ENCODE measurements at places on chromosomes 5 and 9.

- no peak for DNase-seq
Observed at GRCh38 chr9:95341293-95341962, 23.9 kb upstream of the FANCC start.

DNA sequence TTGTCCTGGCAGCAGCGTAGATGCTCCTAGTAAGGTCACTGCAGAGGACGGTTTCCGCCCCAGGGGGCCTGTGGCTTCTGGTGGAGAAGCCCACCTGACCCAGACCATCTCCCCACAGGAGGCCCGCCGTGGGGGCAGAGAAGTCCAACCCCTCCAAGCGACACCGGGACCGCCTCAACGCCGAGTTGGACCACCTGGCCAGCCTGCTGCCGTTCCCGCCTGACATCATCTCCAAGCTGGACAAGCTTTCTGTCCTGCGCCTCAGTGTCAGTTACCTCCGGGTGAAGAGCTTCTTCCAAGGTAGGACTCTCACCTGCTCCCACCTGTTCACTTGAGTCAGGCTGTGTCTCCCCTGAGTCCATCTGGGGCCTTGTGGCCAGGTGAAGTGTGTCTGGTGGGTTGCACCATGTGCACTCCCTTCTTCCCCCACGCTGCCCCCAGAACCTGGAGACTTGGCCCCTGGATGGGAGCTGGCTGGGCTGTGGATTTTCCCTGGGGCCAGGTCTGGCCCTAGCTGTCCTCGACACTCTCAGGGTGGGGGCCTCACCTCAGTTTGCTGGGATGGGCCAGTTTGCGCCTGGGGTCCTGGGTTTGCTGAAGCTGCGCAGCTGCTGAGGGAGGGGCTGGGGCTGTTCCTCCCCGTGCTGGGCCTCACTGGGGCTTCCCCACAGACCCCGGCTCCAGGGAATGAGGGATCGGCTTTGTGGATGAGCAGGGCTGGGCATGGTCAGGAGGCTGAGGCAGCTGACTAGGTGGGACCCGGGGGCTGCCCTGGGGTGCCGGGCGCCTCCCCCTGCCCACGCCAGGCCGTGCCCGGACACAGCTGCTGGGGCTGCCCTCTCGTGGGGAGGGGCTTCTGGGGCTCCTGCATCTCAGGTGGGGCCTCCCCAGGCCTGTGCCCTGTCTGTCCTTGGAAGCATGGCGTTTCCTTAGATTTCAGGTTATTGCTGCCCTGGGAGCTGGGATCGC is 32.4 kb downstream of the AHRR start:
- DNase-seq, result no peak

DNA sequence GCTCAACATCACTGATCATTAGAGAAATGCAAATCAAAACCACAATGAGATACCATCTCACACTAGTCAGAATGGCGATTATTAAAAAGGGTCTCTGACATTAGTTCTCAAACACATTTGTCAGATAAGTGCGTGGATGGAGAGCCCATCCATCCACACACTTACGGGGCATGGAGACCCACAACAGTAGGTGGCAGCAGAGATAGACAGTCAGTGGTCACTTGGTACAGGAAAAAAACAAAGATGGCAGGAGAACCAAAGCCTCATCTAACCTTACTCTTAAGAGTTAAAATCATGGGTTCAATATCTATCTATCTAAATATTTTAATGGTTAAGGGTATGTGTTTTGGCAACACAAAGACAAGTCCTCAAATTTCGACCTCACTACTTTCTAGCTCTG is 1378.7 kb upstream of the C9orf72 start:
- no peak for DNase-seq

DNA sequence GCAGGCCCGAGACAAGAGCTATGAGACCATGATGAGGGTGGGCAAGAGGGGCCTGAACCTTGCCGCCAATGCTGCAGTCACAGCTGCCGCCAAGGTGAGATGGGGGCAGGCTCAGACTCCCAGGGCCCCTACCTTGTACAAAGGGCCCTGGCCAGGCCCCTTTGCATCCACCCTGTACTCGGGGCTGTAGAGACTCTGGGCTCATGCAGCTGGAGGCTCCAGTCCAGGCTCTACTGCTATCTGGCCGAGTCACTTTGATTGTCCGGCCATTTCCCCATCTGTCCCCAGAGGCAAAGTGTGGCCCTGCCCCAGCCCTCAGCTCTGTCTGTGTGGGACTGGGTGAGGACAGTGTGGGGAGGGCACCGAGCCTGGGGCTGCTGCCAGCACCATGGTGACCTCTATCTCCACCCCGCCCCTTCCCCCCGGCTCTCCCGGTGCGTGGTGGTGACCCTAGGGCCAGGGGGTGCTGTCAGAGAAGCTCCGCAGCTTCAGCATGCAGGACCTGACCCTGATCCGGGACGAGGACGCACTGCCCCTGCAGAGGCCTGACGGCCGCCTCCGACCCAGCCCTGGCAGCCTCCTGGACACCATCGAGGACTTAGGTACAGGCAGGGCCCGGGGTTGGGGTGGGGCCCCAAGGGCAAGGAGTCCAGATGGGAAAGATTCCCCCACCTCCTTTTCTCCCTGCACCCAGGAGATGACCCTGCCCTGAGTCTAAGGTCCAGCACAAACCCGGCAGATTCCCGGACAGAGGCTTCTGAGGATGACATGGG is 6.1 kb downstream of the REEP2 start:
- DNase-seq, result peak; percentile 54

- DNase-seq, result no peak
Observed at GRCh38 chr5:163309914-163310313, 127.5 kb upstream of the CCNG1 start.

GRCh38 chr5:146203872-146204192 is 427 bp downstream of the RBM27 start:
- DNase-seq, result no peak

DNA sequence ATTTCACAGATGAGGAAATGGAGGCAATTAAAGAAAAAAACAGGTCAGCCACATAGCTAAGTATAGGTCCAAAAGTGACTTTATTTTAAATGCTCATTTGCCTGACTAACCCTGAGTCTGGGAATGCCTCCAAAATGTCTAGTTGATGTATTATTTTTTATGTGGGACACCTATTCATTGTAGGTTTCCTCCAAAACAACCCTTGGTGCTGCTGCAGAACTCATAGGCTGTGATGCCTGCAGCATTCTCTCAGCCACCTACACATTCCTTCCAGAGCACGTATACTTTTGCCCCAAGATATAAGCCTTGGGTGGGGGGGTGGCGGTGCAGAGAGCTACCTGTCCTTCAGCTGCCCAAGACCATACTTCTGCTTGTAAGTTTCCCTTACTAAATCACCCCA is 77.4 kb downstream of the MSX2 start:
- DNase-seq, result no peak

DNA sequence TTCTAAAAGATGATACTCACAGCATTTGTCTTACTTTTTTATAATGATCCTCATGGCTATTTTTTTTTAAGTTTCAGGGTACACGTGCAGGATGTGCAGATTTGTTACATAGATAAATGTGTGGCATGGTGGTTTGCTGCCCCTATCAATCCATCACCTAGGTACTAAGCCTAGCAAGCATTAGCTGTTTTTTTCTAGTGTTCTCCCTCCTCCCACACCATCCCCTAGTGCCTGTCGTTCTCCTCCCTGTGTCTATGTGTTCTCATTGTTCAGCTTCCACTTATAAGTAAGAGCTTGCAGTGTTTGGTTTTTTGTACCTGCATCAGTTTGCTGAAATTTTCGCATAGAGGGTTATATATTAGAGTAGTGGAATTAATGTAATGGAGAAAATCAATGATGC is 189.1 kb upstream of the CDH12 start:
- no peak for DNase-seq

- no peak for DNase-seq
Observed at GRCh38 chr5:170974461-170974860, 112.6 kb downstream of the RANBP17 start.

DNA sequence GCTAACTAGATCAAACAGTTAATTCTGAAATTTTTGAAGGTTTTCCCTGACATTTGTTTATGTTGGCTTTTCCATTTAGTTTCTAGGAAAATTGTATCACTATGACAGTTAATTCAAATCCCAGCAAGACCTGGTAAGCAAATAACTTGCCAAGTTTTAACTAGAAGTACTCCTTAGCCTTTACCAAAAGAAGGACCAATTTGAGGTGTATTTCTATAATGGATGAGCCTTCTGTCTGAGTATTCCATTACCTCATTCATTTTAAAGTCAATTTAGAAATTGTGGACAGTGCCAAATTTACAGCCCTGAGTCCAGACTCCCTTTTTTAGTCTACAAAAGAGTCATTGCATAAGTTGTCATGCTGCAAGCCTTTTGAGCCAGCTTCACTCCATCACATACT is 687.6 kb downstream of the CETN3 start:
- no peak for DNase-seq

DNA sequence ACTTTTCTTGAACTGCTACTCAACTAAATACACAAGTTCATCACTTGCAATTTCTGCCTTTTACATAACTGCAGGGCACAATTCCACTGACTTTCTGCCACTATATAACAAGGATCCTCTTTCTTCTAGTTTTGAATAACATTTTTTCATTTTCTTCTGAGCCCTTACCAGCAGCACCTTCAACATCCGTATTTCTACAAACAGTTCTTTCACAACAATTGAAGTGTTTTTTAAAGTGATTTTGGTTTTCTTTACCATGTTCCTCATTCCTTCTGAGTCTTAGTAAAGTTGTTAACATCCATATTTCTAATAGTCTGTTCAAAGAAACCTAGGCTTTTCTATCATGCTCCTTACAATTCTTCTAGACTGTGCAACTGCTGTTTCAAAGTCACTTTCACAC is 127.2 kb upstream of the PITX1 start:
- no peak for DNase-seq

- no peak for DNase-seq
Observed at GRCh38 chr5:139079991-139080610, 118.1 kb downstream of the SIL1 start.

GRCh38 chr9:121609822-121610637 is 41.4 kb upstream of the DAB2IP start:
- no peak for DNase-seq

GRCh38 chr9:114785866-114786650 is 19.8 kb downstream of the TNFSF15 start:
- DNase-seq, result no peak

GRCh38 chr5:73253047-73253660 is 80.2 kb downstream of the TMEM174 start:
- DNase-seq, result no peak

DNA sequence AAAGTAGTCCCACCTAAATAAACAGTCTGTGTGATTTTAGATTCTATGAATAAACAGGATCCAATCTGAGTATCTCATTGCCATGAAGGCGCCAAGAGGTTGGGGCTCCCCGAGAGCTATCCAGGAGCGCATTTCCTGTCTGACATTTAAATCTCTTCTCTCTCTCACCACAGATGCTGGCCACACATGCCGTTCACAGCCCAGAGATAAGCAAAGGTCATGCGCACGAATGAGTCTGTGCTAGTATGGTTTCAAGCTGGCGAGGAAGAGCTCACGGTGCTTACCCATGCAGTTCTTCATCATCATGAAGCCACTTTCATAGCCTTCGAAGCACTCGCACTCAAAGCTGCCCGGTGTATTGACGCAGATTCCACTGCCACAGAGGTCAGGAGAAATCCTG is 199.4 kb downstream of the FBN2 start:
- no peak for DNase-seq

GRCh38 chr5:177447066-177447610 is 524 bp downstream of the PRR7 start:
- DNase-seq, result no peak

- no peak for DNase-seq
Observed at GRCh38 chr5:133367071-133367786, 245.1 kb downstream of the FSTL4 start.

GRCh38 chr5:179304466-179304865 is 40.8 kb downstream of the ADAMTS2 start:
- no peak for DNase-seq

GRCh38 chr9:78133751-78134150 is 102.1 kb upstream of the CEP78 start:
- DNase-seq, result no peak

- no peak for DNase-seq
Observed at GRCh38 chr5:119341452-119342349, 14.1 kb upstream of the TNFAIP8 start.

- DNase-seq, result no peak
Observed at GRCh38 chr5:55021410-55021809, 2.6 kb upstream of the GZMK start.

DNA sequence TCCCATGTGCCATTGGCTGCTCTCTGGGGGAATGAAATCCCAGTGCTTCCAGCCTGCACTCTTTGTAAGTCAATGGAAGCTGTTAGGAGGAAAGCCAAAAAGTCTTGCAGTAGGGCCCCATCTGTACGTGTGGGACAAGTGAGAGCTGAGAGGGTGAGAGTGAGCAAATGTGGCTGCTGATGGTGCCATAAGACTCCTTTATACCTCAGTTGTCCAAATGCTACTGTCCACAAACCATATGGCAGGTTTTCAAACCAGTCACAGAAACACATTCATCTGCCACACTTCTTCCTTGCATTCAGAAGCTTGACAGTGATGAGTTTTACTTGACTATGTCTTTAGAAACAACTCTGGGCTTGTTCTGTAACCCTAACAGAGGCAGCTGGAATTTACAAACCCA is 543.8 kb downstream of the CSNK1G3 start:
- no peak for DNase-seq

DNA sequence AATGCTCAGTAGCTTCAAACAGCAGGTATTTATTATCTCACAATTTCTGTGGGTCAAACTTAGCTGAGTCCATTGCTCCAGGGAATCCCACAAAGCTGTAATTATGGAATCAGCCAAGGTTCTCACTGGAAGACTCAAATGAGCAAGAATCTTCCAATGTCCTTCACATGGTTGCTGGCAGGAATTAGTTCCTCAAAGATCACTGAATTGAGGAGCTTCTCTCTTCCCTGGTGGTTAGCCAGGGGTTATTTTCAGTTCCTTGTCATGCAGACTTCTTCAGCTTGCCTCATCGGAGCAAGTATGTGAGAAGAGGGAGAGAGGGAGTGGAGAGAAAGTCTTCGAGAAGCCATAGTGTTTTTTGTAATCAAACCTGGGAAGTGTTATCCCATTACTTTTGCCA is 2331.9 kb downstream of the MAT2B start:
- DNase-seq, result no peak

DNA sequence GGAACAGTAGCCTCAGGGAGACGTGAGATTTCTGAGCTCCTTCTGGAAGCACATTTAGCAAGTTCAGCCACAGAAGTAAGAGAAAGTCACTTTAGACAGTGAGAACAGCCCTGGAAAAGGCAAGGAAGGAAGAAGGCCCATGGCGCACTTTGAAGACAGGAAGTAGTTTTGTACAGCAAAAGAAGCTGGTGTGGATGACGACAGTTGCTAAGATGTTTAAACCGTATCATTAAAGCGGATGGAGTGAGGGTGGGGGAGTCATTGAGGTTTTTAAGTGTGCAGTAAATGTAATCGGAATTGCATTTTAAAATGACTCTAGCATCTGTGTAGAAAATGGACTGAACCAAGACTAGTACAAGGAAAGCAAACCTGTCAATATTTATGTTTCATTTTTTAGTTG is 15.3 kb upstream of the TRPM3 start:
- DNase-seq, result no peak

- no peak for DNase-seq
Observed at GRCh38 chr5:78611126-78611605, 37.4 kb downstream of the LHFPL2 start.

DNA sequence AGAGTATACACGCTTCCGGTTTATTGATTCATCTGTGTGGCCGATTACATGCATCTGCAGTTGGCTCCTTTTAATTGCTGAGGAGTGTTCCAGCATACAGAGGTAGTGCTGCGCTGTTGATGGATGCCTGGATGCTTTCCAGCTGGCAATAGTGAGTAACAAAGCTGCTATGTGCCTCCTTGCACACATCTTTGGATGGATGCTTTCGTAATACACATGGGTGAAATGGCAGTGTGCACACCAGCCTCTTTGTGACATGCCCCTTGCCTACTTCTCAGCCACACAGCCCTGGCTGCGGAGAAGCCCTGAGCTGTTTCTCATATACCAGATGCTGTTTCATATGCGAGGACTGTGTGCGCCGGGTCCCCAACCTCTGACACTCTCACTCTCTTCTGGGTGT is 151.0 kb downstream of the GADD45G start:
- DNase-seq, result no peak

Measured in sciatic nerve (tissue), 2 donors.